ENCODE measurements at places on chromosomes 2 and 18.

- no peak for DNase-seq
These were observed 80.6 kb downstream of the RIF1 start for GRCh38 chr2:151490276-151490675.

DNA sequence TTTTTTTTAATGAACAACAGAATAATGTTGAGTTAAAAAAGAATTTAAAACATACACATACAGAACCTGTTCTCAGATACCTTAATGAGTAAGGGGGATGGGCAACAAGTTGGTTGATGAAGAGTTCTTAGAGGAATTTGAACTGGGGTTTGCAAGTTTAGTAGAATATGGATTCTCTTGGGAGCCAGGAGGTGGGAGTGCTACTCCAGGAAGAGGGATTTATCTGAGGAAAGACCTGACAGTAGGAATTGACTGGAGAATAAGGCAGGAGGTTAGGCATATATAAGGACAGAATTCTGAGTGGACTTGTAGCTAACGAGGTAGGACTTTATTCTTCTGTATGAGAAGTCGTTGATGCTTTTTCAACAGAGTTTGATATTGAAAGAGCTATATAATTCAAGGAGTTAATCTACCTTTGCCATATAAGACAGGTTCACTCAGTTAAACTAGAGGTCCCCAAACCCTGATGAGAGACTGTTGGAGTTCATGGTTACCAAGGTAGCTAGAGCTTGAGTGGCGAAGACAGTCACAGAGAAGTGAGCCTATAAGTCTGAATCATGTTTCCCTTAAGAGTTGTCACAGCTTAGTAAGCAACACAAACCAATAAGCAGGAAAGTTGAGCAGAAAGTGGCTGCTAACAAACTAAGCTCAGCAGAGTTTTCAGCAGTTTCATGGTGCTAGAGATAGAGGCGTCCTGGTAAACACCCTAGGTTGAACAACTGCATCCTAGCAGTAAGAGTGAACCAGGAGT, 88.2 kb downstream of the NCOA1 start:
- DNase-seq = no peak

GRCh38 chr2:201450954-201451291, 335 bp downstream of the TRAK2 start:
- no peak for DNase-seq

DNA sequence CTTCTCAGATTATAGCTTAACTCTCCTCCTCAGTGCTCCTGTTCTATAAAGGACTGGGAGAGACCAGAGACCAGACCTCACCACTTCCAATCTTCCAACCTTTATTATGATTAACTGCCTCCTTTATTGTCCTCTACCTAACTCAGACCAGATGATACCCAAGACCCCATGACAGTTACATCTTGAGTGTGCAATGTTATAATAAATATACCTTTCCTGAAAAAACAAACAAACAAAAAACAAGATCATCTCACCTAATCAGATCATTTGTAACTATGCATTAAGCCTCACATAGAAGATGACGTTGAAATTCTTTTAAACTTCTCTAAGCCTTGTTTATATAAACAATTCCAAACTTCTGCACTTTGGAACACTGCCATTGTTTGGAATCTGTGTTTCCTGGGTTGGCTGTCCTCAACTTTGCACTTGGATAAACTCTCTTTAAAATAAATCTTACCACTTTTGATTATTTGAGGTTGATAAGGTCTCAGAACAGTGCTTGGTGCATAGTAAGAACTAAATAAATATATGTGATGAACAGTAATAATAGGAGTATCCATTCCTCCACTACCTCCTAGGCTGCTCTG, 342.7 kb downstream of the TDRD15 start:
- DNase-seq = no peak

DNA sequence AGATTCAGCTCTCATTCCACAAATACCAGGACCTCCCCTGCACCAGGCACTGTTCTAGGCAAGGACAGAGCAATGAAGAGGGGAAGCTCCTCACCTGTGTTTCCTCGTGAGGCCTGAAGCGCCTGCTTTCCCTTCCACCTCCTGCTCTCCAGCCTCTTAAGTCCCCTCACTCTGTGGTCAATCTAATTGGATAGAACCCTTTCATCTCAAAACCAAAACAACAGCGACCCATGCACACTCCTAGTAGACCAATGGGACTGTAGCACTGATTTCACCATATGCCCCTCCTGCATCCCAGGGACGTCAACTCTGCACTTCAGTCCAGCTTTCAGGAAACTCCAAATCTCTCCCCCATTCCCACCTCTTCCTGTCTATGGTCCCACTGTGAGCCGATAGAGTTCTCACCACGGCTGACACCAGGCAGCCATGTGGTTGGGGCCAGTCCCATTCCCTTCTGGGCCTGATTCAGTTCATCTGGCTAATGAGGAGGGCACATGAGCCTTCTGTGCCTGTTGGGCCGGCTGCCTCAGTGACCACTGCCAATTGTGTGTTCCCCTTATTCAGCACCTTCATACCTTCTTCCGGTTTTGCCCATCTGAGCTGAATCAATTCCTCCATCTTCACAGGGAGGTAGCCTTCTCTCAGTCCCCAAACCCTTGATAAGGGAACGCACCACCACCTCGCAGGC, 33.3 kb upstream of the MAT2A start:
- peak; percentile 19 for DNase-seq

DNA sequence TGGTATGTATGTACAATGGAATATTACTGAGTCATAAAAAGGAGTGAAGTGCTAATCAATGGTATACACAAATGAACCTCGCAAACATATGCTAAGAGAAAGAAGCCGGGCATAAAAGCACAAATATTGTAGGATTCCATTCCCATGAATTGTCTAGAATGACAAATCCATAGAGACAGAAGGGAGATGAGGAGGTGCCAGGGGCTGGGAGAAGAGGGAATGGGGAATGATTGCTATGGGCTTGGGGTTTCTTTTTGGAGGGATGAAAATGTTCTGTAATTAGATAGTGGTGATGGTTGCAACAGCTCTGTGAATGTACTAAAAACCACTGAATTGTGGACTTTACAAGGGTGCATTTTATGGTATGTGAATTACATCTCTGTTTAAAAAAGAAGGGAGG, 73.5 kb downstream of the GLI2 start:
- no peak for DNase-seq

GRCh38 chr2:201105759-201106158, 10.2 kb upstream of the CFLAR start:
- DNase-seq = no peak

- peak; percentile 95 for DNase-seq
These were observed 104.8 kb upstream of the FN1 start for GRCh38 chr2:215540658-215541057.

DNA sequence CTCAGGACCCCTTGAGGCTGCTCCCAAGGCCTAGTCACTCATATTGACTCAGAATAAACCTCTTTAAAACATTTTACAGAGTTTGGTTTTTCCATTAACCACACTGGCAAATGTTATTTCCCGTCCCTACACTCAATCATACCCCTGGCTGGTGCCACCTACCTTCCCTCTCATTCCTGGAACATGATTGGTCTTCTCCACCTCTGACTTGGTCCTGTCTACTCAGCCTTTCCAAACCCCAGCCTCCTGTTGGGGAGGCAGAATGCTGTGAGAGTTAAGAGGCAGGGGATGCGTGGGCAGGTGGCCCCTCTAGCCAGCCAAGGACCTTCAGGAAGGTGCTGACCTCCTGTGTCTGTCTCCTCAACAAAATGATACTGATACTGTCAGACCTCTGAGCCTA, 149.3 kb downstream of the CABLES1 start:
- DNase-seq = no peak

GRCh38 chr18:48545757-48546321, 7.0 kb downstream of the CTIF start:
- DNase-seq = peak; percentile 96

DNA sequence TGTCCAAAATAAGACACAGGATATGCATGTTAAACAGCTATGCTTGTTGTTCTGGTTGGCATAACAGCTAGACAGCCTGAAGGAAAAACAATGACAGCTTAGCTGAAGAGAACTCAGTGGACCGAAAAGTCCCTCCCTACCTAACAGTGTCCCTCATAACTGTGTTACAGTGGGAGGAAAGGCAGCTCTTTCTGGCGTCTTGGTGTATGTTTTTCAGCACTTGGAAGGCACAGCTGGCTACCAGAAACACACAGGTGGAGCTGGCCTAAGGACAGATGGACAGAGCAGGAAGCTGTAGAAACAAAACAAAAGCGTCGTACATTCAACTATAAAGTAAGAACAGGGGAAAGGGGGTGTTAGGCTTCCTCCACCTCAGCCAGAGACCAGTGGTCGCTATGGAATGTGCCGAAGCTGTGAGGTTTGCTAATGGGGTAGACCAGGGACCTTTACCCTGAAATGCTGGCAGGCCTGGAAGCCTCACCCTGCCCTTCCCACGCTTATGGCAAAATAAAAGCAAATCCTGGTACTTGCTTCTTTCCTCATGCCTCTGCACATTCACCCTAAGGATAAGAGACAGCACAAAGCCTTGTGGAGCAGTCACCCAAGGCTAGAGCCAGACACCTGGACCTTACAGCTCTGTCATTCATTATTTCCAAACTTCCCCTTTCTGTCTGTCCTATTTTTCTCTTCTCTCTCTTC, 103.5 kb upstream of the TRIB2 start:
- DNase-seq = no peak

DNA sequence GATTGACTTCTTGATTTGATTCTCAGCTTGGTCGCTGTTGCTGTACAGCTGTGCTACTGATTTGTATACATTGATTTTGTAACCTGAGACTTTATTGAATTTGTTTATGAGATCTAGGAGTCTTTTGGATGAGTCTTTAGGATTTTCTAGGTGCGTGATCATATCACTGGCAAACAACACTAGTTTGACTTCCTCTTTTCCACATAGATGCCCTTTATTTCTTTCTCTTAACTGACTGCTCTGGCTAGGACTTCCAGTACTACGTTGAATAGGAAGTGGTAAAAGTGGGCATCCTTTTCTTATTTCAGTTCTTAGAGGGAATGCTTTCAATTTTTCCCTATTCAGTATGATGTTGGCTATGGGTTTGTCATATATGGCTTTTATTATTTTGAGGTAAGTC, 101.3 kb downstream of the OSBPL1A start:
- DNase-seq = no peak

GRCh38 chr2:9646196-9647030, 15.6 kb upstream of the YWHAQ start:
- DNase-seq = no peak

GRCh38 chr2:196606516-196606915, 33.0 kb upstream of the CCDC150 start:
- peak; percentile 91 for DNase-seq

GRCh38 chr2:238114331-238114841, 14.2 kb downstream of the ESPNL start:
- DNase-seq = no peak

DNA sequence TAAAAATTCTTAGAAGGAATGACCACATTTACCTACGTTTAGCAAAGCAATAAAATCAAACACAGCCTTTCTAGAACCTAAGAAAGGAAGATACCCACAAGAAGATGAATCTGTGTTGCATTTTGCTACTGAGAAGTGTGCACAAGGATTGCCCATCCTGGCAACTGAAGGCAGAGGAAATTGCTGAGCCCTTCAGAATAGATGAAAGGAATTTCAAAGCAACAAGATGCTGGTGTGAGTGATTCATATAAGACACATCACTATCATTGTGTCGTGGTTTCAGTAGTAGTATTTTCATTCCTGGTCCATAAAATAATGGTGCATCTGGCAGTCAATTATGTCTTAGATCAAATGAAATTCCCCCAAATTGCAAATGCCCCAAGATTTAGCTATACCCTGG, 48.4 kb upstream of the ANKRD44 start:
- DNase-seq = no peak

GRCh38 chr18:31268985-31269406, 49.0 kb upstream of the DSG1 start:
- DNase-seq = peak; percentile 78

DNA sequence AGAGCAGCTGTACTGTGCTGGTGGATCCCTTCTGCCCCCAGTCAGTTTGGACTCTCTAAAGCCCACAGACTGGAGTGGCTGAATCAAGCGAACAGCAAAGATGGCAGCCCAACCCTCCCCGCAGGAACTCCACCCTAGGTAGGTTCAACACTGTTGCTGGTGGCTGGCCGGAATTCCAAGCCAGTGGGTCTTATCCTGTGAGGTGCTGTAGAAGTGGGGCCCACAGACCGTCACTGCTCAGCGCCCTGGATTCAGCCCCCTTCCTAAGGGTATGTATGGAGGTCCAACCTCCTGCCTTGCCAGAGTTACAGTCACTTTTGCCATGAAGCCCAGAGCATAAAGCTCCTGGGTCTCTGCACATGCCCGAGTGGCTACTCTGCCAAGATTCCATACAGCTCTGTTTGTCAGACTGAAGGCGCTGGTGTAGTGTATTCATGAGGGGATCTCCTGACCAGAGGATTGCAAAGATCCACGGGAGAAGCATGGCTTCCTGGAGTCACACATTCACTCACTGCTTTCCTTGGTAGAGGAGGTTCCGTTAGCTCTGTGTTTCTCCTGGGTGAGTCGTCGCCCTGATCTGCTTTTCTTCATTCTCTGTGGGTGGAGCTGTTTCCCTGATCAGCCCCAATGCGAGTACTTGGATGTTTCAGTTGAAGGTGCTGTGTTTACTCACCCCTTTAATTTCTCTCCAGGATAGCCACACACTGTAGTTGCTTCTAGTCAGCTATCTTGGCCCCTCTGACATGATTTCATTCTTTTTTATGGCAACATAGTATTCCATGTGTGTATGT, 293.6 kb upstream of the THUMPD2 start:
- no peak for DNase-seq

DNA sequence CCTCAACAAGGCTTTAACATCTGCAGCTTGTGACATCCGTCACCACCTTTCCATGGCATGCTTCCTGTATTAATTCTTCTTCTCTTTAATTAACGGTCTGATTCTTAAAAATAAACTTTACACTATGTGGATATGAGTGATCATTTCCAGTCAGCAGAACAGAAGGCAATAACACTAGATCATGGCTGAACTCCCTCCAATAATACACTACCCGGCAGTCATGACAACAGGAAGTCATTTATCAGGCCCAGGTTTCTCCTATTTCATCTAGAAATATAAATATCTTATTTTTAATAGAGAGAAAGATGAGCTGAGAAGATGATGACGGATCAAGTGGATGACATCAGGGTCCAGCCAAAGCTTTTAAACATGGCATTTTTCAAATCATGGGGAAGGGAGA, 792.2 kb downstream of the SLC4A3 start:
- no peak for DNase-seq

Data from lung microvascular endothelial cell (primary cell).